ENCODE measurements at places on chromosomes 4 and X.
A peak's percentile ranks its signal among the peaks of the same experiment; 100 is the strongest.

DNA sequence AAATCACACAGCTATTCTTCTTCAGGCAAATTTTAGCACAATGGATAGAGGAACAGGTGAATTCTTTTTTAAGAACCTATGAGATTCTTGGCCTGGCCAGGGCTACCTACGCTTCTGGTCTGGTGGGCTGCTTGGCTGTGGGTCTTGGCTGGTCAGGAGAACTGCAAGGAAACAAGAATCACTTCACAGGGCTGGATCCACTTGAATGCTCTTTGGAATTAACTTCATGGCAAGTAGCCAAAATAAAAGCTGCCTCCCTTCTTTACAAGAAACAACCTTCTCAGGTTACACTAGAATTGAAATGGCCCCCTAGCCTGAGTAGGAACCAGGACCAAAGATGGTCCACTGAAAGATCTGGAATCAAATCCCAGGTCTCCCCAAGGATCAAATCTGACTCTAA, 519.1 kb downstream of the IQCM start:
- no peak for DNase-seq

DNA sequence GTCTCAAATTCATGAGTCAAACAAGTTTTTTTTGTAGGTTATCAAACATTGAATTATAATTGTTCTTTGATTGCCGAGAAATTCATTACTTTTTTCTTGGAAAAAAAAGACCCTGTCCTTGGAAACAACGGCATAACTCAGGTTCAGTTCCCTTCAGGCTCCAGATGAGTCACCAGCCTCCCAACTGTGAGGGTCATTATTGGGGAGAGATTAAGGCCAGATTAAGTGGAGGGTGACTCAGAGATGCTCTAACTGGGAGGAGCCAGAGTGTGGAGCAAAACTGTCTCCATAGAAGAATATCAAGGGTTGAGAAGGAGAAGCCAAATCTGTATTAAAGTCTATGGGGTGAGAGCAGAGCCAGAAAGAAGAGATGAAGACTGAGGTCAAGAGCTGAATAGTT, 9.6 kb downstream of the ADGRG4 start:
- DNase-seq, result no peak

DNA sequence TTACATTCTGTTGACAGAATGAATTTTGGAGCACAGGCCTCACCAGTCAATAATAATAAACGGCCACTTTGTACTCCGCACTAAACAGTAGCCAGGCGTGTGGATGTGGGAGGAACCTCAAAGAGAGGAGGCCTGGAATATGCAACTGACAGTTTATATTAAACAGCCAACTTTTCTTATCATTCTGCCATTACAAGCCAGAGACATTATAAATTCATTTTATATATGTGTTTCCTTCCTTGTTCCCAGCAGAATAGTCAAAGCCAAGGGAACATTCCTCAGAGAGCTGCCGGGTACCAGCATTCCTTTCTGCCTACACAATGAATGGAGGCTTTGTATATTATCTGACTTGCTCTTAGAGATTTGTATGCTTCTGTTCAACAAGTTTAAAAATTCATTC, 436.5 kb upstream of the FTHL17 start:
- peak; percentile 1 for DNase-seq

- no peak for DNase-seq
Observed at GRCh38 chrX:130915302-130915701, 12.3 kb upstream of the ENOX2 start.

DNA sequence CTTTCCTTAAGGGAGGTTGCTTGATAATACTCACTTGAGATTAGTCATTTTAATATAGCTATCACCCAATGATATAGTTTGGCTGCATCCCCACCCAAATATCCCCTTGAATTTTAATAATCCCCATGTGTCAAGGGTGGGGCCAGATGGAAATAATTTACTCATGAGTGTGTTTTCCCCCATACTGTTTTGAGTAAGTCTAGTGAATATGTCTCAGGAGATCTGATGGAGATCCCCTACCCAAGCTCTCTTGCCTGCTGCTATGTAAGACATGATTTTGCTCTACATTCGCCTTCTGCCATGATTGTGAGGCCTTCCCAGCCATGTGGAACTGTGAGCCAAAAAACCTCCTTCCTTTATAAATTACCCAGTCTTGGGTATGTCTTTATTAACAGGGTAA, 539.7 kb upstream of the GRID2 start:
- DNase-seq, result no peak

DNA sequence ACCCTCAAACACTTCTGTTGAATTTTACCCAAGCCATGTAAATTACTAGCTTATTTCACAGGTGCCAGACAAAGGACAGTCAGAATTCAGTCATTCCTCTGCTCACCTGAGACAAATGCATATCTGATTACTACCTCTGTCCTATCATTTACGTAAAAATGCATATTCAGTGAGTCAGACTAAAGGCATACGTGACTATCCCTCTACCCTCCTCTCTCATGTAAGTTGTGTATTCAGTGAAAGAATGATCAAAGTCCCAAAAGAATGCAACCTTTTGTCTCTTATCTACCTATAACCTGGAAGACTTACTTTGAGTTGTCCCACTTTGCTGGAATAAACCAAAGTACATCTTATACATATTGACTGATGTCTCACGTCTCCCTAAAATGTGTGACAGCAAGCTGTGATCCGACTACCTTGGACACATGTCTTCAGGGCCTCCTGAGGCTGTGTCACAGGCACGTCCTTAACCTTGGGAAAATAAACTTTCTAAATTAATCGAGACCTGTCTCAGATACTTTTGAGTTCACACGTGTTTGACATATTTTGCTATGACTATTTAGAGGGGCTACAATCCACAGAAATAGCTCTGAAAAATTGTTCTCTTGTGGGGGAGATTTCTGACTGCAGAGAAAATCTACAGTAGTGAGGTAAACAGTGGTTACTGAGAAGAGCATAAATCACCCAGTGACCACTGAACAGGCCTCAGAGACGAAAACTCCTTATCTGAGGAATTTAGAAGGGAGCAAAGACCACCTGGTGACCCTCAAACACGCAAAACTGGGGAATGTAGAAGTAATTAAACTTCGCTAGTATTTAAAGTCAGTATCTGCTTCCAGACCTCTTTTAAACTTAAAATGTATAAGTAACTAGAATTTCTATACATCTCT, 1575.8 kb downstream of the STIM2 start:
- DNase-seq, result no peak

GRCh38 chr4:54228056-54228527, 1.0 kb upstream of the PDGFRA start:
- DNase-seq, result peak; percentile 97

- DNase-seq, result no peak
Observed at GRCh38 chr4:94488670-94489069, 36.9 kb downstream of the PDLIM5 start.

- DNase-seq, result no peak
Observed at GRCh38 chr4:144902614-144903013, 195.4 kb downstream of the ANAPC10 start.

DNA sequence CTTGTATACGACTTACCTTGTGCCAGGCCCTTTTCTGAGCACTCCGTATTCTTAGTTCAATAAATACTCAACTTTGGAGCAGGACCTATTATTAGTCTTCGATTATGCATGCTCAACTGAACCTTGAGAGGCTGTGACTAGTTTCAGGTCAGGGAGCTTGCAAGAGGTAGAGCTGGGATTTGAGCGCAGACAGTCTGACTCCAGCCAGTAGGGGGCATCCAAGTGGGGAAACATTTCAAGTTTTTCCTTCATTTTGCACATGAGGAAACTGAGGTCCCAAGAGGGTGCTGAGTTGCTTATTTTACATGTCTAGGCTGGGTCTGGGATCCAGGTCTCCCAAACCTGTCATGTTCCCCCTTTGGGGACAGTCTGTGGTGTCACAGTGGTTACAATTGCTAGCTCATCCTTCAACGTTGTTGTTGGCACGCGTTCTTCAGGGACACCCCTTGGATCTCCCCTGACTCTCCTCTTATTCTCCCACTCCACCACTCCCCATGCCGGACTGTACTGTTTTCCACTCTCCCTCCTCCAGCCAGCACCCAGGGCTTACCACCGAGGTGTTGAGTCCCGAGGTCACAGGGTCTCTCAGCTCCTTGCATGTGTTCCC, 6.7 kb upstream of the PRICKLE3 start:
- DNase-seq, result no peak

GRCh38 chrX:12052109-12052508, 86.2 kb upstream of the FRMPD4 start:
- DNase-seq, result no peak

GRCh38 chr4:5138389-5138788, 87.1 kb downstream of the STK32B start:
- no peak for DNase-seq

GRCh38 chr4:165170819-165171218, 36.5 kb upstream of the KLHL2 start:
- DNase-seq, result no peak

DNA sequence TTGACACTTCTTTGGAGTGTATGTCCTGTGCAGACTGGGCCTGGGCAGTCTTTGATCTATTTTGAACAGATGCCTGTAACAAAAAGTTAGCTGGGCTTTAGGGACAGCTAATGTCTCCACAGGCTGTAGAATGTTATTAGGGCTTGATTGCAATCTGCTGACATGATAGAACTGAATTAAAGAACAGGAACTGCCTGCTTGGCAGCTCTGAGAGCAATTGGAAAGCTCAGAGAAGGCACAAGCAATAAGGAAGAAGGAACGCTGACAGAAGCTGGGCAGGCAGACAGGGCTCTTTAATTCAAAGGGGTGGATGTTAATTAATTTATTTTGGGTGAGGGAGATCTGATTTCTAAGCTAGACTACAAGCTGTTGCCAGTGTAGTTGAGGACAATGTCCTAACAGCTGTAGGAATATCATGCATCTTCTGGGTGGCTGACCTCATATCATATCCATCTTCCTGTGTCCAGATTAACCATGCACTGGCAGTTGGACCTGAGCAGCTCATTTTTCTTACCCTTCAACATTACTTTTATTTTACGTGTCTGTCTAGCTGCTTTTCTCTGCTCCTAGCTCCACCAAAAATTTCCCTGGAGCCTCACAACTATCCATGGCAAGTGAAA, 20.7 kb upstream of the GRXCR1 start:
- DNase-seq, result no peak

DNA sequence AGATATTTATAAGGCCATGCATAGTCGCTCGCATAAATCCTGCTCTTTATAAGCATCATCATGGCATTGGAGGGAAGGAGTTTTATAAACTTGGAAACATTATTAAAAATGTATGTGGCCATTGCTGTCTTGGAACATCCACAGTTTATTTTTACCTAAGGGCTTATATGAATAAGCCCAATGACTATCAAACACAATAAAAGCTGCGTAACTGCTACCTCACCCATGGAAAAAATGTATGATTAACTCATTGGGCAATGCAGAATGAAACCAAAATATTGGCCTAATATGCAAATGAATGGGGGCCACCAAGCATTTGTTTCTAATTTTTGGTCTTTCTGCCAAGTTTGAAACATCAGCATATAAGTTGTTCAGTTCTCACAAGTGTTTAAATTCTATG, 19.1 kb downstream of the GEMIN8 start:
- DNase-seq, result no peak

DNA sequence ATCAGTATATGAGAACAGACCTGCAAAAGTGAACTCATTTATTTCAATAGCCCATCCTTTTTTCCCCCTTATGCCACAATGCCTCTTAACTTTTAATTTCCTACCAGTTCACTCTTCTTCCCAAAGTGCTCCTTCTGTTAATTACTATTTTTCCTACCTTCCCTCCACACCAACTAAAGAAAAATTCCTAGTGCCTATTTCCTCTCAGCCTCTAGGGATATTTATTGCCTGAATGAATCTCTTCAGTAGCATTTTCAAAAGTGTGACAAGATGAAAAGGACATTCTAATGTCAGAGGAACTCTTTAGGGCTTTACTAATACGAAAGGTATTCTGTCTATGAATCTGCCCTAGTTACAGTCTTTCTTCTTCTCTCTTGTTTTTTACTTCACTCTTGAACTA, 181.1 kb upstream of the SPRY1 start:
- no peak for DNase-seq

- no peak for DNase-seq
Observed at GRCh38 chr4:113772319-113772718, 10.8 kb upstream of the CAMK2D start.

- no peak for DNase-seq
Observed at GRCh38 chr4:149344436-149344835, 471.2 kb downstream of the IQCM start.

GRCh38 chr4:40486534-40486933, 143.1 kb downstream of the RBM47 start:
- no peak for DNase-seq

GRCh38 chrX:53085661-53086229, 3.6 kb downstream of the TSPYL2 start:
- DNase-seq, result no peak

DNA sequence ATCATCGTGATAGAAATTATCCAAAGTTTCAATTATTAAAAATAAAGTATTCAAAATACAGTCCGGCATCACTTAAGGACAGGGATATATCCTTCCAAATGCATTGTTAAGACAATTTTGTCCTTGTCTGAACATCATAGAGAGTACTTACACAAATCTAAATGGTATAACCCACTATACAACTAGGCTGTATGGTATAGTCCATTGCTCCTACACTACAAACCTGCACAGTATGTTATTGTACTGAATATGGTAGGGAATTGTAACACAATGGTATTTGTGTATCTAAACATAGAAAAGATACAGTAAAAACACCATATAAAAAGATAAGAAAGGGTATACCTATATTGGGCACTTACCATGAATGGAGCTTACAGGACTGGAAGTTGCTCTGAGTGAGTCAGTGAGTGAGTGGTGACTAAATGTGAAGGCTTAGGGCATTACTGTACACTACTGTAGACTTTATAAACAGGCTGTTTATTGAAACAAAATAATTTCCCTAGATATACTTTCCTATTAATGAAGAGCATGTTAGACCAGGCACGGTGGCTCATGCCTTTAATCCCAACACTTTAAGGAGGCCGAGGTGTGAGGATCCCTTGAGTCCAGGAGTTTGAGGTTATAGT, 44.8 kb upstream of the PTPN13 start:
- no peak for DNase-seq

DNA sequence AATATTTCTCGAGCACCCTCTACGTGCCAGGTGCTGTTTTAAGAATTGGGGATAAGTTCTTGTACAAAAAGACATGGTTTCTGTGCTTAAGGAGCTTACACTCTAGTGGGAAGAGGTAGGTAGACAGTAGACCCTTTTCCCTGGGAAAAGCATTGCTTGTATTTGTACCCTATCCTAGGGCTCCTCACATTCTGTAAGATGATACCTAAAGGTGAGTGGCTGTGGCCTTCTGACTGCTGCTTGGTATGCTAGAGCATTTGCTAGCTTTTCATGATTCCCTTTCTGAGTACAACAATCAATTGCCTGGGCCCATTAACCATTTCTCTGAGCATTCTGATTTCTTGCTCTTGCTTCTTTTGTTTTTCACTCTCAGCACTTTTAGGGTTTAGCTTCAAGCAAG, 286.6 kb downstream of the ZIC3 start:
- DNase-seq, result no peak

GRCh38 chrX:130810561-130810960, 92.4 kb downstream of the ENOX2 start:
- DNase-seq, result no peak

All from HuH-7.5 (cell line).